NCI-H510A (cell line): ENCODE measurements at places on chromosomes 11 and 22.

GRCh38 chr11:128610721-128611617 lies 23.6 kb upstream of the ETS1 start:
- DNase-seq = no peak

DNA sequence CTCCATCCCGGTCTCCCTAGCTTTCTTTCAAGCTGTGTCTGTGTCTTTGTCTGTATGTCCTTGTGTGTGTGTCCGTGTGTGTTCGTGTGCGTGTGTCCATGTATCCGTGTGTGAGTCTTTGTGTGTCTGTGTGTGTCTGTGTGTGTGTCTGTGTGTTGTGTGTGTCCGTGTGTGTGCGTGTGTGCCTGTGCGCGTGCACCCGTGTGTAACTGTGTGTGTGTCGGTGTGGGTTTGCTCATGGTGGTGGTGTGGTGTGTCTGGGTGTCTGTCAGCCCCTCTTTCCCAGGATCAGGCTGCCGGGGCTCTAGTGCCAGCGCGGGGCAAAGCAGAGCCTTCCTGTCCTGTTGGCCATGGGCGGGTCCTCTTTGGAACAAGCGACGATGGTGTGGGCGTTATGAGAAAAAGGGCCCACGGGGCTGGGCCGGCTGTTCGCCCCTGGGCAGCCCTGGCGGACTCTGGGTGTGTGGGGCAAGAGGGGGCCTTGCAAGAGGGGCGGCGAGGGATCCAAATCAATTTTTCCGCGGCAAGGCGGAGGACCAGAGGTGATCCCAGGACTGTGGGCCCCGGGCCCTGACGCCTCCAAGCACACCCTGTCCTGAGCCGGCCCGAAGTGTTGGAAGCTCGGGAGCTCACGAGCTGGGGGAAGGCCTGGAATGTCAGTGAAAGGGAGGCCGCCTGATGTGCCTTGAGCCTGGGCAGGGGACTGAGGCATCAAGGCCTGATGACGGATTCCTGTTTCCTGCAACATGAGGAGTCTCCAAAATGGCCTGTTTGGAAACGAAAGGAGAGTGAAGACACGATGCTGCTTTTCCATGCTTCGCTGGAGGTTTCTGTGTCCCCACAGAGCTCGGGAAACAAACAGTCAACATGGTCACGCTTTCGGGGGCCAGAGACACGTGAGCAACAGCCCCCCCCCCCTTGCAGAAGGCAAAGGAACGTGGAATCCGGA lies 3929.2 kb upstream of the OR11H1 start:
- DNase-seq = no peak

DNA sequence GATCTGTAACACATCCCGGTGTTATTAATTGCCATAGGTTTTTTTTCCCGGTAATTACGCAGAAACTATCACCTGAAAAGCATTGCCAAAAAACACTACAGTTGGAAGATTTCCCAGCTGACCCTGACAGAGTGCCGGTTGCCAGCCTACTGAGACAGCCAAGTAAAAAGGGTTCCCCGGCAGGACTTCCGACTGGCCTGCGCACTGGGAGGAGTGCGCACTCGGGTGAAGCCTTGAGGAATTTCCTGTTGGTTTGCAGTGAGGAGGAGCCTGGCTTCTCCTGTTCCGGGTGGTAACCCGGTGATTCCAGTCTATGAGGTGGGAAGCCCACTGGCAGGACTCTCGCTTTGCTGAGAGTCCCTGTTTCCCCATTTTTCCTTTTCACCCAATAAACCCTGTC lies 52.1 kb downstream of the CNTF start:
- no peak for DNase-seq

GRCh38 chr11:33575311-33575710 lies 125.3 kb downstream of the C11orf91 start:
- DNase-seq = no peak

DNA sequence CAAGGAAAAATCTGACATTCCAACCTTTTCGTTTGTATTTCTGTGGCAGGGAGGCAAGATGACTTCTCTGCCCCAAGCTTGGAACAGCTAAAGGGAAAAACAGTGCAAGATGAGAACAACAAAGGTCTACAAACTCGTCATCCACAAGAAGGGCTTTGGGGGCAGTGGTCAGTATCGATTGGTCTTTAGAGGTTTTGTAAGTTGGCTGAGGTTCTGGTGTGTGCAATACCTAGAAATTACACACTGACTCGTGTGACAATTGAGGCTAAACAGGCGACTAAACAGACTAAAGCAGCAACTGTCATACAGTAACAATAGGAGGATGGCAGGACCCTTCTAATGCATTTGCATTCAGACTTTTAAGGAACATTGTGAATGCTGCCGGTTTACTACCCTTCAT lies 994 bp downstream of the DEPDC5 start:
- no peak for DNase-seq

- DNase-seq = no peak
Observed at GRCh38 chr22:44455151-44455962, 42.7 kb downstream of the RTL6 start.

- no peak for DNase-seq
Observed at GRCh38 chr22:17369439-17370025, at the start of gene CECR2. TSS of gene CECR2 (plus strand) at chr22:17369460. CDS start at chr22:17369784, 324 bp downstream.

GRCh38 chr11:120622189-120622875 lies 110.8 kb downstream of the GRIK4 start:
- no peak for DNase-seq

GRCh38 chr22:50714631-50715179 lies 23.3 kb upstream of the ACR start:
- DNase-seq = no peak

DNA sequence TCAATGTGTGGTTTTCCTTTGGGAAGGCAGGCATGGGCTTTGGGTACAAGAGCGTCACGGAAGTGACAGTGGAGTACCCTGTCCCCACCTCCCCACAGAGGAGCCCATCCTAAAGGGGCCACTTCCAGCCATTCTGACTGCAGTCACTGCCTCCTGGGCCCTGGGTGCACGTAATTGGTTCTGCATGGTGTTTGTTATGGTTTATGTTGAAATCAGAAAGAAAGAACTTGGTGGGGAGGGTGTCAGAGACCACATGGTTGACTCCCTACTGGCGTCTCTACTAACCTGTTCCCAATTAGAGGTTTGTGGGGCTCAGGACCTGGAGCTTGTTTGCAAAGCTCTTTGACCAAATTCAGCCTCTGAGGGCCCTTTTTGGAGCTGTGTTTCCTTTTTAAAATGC lies 40.8 kb downstream of the RIBC2 start:
- DNase-seq = no peak

- DNase-seq = no peak
Observed at GRCh38 chr11:10294290-10294953, 403 bp upstream of the SBF2 start.

DNA sequence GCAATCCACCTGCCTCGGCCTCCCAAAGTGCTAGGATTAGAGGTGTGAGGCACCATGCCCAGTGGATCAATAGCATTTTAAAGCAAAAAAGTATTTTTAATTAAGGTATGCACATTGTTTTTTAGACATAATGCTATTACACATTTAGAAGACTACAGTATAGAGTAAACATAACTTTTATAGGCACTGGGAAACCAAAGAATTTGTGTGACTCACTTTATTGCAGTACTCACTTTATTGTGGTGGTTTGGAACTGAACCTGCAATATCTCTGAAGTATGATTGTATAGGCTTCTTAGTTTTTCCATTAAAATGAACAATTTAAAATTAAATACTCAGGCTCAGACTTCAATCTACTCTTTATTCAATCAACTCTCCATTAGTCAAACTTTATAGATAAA lies 17.5 kb upstream of the CD3E start:
- DNase-seq = no peak

DNA sequence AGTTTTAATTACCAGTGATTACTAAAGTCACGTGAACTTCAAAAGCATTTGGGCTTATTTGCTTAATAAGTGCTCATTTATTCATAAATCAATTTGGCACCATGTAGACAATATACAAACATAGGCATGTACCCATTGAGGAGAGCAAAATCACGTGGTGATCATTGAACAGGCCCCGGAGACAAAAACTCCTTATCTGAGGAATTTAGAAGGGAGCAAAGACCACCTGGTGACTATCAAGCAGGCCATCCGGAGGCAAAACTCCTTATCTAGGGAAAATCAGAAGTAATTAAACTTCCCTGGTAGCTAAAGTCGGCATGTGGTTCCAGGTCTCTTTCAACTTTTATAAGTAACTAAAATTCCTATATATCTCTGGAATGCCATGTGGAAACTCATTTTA lies 5.7 kb upstream of the BTBD10 start:
- no peak for DNase-seq

DNA sequence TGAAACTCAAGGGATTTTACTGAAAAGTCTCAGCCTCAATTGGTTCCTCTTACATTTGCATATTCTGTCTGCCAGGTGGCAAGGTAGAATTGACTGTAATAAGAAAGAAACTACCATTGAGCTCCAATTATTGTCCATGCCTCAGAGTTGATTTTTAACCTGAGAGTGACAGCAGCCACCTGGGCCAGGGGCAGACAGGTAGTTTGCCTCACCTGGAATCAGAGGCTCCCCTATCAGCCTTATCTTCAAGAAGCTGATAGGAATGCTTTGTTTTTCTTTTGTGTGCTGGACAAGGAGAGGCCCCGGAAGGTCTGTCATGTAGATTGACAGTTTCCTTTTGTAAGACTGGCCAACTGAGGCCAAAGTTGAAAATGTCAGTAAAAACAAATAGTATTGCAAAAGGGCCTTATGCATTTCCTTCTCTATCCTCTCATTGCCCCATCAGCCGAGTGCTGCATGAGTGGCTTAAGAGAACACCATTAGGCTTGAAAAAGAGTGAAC lies 34.1 kb downstream of the CD44 start:
- DNase-seq = no peak

- peak; percentile 29 for DNase-seq
Observed at GRCh38 chr11:13210424-13210823, 67.2 kb upstream of the BMAL1 start.

GRCh38 chr11:6708876-6709275 lies 25.7 kb upstream of the MRPL17 start:
- DNase-seq = no peak

DNA sequence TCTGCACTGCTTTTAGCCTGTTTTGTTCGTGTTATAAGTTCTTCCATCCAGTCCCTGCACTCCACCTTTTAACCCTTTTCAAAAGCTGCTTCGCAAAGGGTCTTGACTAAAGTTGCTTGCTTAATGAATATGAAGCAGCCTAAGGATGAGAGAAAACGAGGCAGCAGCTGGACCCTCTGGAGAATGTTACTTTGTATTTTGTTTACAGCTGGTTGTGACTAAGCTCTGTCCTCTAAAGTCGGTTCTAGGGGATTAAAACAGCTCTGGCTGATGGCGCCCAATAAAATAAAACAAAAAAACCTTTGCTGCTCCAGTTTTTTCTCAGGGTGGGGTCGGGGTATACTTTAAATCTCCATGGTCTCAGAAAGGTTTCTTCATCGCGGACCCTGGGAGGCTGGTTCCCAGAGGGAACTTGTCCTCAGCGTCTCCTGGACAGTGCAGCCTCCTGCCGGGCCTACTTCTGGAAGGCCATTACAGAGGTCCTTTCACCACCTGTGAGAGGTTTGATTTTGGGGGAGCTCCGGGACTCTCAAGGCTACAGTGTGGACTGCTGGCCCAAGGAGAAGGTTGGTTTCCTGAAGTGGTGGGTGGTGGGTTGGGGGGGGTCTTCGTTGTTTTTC lies 836 bp upstream of the RBM4 start:
- no peak for DNase-seq

GRCh38 chr11:96337541-96338431 lies 5.2 kb downstream of the MAML2 start:
- no peak for DNase-seq

- DNase-seq = no peak
Observed at GRCh38 chr11:103491777-103492176, 382.6 kb downstream of the DYNC2H1 start.

GRCh38 chr11:105144887-105145286 lies 5.3 kb upstream of the CARD18 start:
- DNase-seq = no peak

DNA sequence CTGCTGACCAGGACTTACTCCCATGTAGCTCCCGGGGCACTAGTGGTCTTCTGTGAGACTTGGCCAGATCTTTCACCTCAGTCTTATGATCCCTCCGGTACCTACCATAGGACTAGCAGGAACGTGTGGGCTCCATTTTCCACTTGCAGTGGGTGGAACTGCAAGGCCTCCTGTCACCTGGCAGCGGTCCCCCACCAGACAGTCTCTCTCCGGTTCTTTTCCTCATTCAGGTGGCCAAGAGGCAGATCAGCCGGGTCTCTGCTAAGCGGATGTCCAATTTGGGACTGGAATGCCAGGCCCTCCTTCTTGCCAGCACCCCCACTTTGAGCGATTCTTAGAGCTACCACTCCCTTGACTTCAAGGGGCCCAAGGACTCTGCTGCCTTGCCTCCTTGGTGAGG lies 158.9 kb downstream of the NAV2 start:
- DNase-seq = no peak

DNA sequence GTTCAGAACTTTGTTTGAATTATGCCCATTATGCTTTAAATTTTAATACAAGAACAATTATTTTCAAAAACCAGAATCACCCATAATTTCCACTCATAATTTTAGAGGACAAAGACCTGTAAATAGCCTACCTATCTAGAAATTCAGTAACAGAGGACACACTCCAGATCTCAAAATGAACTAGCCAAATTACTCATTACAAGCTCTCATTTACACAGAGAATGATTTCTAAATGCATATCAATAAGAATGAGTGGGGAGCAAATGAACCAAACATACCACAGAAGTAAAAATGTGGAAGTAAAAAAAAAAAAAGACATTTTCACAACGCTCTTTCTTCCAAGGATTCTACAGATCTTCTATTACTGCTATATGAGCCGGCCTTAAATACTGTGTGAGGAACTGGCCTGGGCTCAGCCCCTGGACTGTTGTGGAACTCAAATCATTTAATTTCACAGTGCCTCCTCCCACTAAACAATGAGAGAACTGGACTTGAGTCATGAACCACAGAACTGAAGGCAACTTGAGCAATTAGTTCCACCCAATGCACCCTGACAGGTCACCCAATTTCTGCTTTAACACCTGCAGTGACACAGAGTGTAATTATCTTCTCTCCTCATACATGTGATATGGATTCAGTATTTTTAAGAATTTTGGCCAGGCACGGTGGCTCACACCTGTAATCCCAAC lies 8.0 kb downstream of the MRTFA start:
- DNase-seq = no peak

DNA sequence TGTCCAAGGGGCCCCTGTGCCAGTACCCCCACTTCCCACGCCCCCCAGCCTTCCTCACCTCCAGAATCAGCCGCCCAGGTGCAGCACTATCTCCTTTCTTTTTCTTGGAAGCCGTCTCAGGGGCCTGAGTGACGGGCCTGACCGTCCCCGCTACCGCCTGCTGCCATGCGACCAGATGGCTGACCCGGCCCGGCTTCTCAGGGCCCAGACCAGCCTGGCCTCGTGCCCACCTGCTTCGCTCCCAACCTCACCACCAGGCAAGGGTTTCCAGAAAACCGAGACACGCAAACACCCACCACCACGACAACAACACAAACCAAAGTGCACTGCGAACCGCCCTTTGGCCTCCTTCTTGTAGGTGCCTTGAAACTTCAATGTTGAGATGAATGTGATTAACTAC lies 39.1 kb downstream of the MACROD1 start:
- DNase-seq = no peak

GRCh38 chr22:36757668-36758211 lies 18.2 kb downstream of the IFT27 start:
- DNase-seq = no peak
